Iris pigment epithelial cell (primary cell): ENCODE measurements at places on chromosomes 16 and 17.

- no peak for DNase-seq
Measured at GRCh38 chr17:17636272-17636885, 44.9 kb upstream of the PEMT start.

DNA sequence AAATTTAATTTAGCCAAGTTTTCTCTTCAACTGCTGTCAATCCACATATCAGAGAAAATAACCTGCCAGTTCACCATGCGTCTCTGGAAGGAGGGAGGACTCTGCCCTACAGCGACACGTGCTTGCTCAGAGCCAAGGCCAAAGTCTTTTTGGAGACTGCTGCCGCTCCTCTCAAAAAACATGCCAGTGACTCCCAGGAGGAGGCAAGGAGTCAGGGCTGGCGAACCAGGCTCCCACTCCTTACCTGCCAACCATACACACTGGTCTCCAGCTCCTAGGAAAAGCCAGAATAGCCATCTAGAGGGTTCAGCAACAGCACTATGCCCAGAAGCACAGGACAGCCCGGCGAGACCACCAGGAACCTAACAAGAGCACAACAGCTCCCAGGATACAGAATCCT lies 73.0 kb downstream of the ANKRD11 start:
- DNase-seq: no peak

GRCh38 chr17:13996748-13997147 lies 72.6 kb upstream of the COX10 start:
- no peak for DNase-seq

GRCh38 chr17:17300624-17301568 lies 2.3 kb upstream of the NT5M start:
- peak; percentile 44 for DNase-seq

GRCh38 chr16:23514381-23515152 lies 4.3 kb upstream of the GGA2 start:
- DNase-seq: no peak

DNA sequence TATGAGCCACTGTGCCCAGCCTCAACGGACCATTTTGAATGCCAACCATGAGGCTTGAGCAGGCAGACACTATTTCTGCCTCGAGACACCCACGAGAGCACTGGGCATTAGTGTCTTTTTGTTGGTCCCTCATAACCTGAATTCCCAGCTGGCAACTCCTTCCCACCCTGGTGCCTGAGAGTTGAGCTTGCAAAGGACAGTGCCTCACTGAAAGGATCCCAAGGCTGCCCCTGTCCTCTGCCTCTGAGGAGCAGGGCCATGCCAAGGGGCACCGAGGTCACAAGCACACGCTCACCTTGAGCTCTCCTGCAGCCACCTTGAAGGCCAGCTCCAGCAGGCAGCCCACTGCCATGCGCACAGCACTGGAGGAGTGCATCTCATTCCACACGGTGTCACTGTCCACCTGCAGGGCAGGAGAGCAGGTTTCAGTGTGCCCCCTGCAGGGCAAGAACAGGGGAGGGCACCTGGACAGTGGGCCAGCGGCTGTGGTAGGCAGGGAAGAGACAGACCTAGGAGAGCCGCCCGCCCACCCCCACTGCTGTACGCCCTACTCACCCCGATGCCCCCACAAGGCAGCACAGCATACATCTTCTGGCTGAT lies 12.8 kb downstream of the G6PC3 start:
- no peak for DNase-seq

GRCh38 chr17:66893382-66893781 lies 58.5 kb downstream of the CACNG5 start:
- no peak for DNase-seq

DNA sequence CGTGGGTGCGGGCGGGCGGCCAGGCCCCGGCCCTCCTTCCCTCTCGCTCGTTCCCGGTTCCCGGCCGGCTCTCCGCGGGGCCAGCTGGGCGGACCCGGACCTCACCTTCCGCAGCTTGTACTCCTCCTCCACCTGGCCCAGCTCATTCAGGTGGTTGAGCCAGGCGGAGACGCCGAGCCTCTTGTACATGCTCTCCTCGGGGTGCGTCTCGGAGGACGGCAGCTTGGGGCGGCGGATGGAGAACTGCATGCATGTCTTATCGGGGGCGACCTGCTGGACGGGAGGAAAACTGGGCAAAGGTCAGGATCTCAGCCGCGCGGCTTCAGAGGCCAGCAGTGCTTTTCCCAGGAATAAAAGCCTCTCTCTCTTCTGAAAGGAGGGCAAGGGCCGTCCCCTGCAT lies 85.4 kb downstream of the TBC1D16 start:
- no peak for DNase-seq

DNA sequence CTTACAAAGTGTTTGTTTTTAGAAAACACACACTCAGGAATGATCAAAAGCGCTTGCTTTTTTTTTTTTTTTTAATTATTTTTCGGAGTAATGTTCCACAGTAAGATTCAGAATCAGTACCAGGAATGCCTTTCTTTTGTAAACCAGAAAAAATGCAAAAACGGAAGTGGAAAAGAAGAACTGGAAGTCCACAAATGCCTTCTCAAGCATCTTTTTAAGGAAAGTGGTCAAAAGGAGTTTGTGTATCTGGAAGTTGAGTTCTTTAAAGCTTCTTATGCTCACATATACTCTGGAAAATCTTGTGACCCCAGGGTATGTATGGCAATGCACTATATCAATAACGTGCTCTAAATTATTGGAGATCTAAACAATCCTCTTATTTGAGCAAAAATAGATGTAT lies 126.0 kb downstream of the ABCA8 start:
- no peak for DNase-seq
